ENCODE measurements at places on chromosomes 4 and X.

DNA sequence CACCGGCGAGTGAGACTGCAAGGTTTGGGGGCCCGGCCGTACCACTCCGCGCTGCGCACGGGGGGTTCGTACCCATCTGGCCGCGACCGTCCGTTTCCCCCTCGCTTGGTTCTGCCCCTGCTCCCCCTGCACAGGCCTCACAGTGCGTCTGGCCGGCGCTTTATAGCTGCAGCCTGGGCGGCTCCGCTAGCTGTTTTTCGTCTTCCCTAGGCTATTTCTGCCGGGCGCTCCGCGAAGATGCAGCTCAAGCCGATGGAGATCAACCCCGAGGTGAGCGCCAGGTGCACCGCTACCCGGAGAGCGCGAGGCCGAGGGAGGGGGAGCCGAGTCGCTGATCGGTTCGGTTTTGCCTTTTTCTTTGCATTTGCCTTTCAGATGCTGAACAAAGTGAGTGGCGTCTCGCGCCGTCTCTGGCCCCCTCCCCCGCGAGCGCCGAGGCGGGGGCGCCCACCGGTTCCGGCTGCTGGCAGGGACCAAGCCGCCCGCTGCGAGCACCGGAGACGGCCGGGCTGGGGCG lies at the start of gene UCHL1:
Gene UCHL1, plus strand, starts transcription at position 189 of the 517 bp plus-strand sequence. Its CDS starts 49 bp downstream, at position 238.
- DNase-seq: no peak

GRCh38 chrX:42946544-42947194 lies 168.7 kb upstream of the PPP1R2C start:
- no peak for DNase-seq

GRCh38 chr4:87669373-87669772 lies 19.3 kb downstream of the DMP1 start:
- no peak for DNase-seq

DNA sequence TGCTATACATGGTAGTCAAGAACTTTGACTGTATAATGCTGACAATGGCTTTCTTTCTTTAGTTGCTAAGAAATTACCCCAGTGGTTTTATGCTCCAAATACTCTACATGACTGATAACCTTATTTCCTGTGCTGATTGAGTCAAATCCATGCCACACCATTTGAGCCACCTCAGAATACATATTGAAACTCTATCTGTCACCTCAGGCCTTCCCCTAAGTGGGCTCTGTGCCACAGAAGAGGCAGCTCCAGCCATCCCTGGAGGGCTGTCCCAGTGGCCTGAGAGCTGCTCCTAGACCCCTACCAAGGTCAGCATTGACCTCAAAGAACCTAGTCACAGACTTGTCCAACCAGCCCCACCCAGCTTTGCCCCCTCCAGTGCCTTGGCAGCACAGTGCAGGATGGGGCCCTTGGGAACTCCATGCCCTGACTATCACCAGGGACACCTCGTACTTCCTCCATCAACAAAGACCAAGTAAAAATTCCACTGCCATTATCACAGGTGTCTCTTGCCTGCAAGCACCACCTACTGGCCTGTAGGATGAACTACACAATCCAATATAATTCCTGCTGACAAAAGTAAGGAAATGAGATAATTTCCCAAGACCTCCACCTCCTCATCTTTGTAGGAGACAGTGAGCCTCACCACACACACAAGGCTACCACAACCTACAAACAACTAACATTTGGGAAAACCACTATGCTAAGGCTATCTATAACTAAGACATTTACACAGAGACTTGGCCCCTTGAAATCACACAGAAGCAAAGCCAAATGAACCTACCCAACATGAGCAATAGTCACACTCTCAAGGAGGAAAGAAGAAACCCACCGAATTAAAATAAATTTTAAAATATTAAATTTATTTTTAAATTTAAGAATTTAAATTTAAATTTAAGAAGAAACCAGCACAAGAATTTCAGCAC lies 239.9 kb downstream of the NKX6-1 start:
- no peak for DNase-seq

DNA sequence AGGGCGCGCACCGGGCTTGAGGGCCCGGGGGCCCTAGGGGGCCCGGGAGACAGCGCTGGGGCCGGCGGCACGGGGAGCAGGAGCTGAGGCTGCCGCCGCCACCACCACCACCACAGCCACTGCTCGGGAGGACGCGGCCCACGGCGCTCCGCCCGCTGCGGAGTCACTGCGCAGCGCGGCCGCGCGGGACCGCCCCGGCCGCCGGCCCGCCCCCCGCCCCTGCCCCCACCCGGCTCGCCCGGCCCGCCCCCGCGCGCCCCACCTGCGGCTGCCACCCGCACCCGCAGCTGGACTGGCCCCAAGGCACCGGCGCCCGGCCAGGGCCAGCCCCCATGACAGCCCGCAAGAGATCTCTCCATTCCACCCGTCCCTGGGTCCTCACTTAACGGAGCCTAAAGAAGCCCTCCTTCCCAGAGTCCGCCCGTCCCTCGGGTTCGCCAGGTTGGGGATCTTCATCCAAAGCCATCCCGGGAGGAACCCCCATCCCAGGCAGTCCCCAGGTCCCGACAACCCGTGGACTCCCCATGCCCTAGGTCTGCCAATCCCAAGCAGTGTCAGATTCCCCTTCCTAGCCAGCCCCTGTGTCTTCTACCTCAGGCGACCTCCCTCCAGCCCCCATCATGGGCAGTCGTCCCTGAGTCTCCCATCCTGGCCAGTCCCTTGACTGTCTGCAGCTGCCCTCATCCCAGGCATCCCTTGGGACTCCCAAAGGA lies 40.0 kb upstream of the IQSEC2 start:
- DNase-seq: no peak

DNA sequence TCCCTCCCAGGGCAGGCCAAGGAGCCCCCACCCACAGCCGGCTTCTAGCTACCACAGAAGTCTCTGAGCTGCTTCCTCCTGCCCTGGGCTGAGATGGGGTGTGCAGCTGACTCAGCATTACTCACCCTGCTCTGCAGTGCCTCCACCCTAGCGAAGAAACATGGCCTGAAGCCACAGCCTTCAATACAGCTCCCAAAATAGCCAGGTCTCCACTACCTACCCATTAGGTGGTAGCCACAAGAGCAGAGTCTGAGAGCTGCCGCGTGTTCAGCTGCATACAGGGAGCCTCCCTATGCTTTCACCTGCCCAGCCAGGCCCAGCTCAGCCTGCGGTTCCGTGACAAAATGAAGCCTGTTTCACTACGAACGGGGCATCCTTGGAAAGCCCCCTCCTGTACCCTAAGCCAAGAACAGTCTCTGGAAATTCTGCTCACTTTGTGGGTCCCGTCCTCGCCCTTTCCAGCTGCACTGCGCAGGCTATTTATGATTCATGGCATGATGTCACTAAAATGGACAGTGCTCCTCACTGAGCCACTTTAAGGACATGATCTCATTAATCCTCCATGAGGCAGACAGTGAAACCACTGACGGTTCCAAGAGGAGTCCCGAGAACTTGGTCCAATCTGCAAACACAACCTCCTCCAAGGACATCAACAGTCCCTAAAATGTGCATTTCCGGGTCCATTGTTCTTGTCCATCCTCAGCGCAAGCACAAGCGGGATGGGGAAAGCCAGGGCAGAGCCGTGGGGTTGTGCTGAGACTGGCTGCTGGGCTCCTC lies 20.2 kb downstream of the WDR1 start:
- DNase-seq: peak; percentile 81

DNA sequence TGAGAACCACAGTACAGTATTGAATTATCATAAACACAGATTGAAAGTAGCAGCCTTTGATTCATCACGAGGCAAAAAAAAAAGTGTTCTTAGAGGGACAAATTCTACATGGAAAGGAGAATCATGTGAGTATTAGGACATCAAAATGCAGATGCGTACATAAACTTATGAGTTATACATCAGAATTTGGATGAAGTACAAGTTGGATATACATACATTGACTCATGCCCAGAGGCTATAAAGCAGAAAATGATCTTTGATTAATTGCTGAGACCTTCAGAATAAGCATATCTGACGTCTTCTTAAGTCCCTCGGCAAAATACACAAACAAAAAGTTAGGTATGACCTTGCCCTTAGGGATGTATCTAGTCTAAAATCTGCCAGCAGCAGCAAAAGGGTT lies 206.4 kb downstream of the LDB2 start:
- DNase-seq: no peak

- DNase-seq: no peak
Measured at GRCh38 chr4:70041652-70042286, 8.5 kb upstream of the HTN1 start.

DNA sequence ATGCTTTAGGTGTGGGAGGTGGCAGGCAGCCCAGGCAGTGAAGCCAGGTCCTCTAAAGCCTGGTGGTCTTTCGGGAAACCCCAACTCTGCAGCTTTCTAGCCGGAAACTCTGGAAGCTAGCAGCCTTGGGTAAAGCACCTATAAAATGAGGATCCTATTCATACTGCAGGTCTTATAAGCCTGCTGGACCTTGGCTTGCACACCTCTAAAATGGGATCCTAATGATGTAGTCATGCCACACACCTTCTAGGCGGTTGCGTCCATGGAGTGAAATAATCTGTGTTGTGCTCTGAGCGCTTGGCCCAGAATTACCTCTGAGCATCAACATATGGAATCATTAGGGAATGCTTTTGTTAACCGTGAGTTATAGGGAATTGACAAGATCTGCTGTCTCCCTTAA lies 36.0 kb upstream of the STS start:
- no peak for DNase-seq

DNA sequence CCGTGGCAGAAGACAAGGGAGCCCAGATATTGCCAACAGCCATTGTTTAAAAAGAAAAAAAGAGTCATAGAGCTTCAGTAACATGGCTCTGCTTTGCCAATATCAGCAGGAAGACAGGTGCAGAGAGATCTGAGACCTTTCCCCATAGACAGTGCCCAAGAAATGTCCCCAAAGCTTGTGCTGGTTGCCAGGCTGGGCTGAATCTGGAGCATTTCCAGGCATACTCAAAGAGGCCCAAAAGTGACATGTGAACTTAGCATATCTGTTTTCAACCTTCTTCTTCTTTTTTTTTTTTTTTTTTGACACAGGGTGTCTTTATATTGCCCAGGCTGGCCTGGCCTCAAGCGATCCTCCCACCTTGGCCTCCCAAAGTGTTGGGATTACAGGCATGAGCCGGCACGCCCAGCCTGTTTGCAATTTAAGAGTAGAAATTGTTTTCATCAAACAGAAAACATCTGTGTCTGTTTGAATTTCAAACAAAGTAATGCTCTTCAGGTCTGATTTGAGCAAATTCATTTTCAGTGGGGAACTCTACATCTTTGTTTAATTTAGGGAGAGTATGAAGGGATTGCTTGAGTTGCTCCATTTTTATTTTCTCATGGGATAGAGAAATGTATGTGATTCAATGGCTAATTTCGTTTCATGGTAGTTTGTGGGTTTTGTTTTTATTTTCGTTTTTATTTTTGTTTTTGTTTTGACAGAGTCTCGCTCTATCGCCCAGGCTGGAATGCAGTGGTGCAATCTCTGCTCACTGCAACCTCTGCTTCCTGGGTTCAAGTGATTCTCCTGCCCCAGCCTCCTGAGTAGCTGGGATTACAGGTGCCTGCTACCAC lies 56.6 kb upstream of the RBM47 start:
- no peak for DNase-seq

GRCh38 chrX:2311501-2311900 lies 189.3 kb downstream of the DHRSX start:
- DNase-seq: no peak

DNA sequence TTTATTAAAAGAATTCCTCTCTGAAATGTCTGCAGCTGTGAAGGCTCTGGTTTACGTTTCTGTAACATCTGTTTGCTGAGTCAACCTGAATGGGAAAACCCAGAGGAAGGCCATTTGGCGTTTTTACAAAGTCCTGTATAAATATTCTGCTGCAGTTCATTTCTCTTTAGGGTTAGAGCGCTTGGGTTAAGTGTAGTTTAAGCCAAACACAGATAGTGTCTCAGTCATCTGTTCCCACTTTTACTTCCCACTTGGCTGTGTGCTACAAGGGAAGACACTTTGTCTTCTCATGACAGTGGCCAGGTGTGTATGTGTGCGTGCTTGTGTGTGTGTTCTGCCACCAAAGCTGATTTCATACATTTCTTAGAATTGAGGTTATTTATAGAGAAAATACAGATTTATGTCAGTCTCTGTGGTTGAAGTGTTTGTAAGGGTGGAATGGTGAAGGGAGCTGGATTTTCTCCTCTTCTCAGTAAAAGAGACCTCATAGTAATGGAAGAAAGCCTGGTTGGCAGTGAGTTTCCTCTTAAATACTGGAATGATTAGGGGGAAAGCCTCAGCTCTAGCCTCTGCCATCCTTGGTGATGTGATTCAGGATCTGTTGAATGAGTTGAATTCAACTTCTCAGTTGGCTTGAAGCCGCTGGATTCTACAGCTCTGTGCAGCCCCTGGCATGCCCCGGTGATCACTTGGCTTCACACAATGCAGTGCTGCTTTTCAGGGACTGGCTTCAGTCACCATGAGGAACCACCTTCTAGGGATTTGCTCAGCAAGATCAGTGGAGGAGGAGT lies 50.6 kb downstream of the JADE1 start:
- DNase-seq: no peak

DNA sequence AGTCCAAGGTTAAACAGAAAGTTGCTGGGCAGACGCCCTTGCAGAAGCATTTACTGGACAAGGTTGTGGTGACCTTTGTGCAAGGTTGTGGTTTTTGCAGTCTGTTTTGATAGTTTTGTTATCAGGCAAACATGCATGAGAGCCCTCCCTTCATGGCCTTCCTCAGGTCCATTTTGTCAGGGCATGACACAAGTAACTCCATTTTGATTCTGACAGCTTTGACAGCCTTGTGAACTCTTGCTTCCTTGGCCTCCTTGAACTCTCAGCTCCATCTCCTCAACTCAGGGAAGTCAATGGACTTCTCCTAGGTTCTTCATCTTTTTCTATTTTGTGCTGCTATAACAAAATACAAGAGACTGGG lies 97.7 kb downstream of the CEP44 start:
- no peak for DNase-seq

GRCh38 chrX:38657562-38657961 lies 96.2 kb downstream of the TSPAN7 start:
- DNase-seq: no peak

GRCh38 chrX:115362334-115363095 lies 73.0 kb downstream of the LUZP4 start:
- DNase-seq: no peak

- DNase-seq: no peak
Measured at GRCh38 chr4:128623508-128624215, 185.8 kb upstream of the JADE1 start.

GRCh38 chr4:150972592-150972991 lies 42.5 kb downstream of the LRBA start:
- no peak for DNase-seq

DNA sequence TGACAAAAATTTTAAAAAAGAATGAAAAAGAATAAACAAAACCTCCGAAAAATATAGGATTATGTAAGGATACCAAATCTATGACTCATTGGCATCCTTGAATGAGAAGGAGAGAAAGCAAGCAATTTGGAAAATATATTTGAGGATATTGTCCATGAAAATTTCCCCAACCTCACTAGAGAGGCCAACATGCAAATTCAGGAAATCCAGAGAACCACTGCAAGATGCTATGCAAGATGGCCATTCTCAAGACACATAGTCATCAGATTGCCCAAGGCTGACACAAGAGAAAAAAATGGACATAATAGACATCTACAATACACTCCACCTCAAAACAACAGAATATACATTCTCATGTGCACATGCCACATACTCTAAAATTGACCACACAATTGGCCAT lies 135.9 kb upstream of the SPANXB1 start:
- DNase-seq: no peak

GRCh38 chr4:53576676-53577372 lies 14.5 kb downstream of the LNX1 start:
- DNase-seq: no peak

- DNase-seq: no peak
Measured at GRCh38 chr4:165709516-165709915, 163.5 kb upstream of the TLL1 start.
